ENCODE measurements at places on chromosomes 5 and 9.

- no peak for DNase-seq
Observed at GRCh38 chr5:124876983-124877382, 130.5 kb upstream of the ZNF608 start.

DNA sequence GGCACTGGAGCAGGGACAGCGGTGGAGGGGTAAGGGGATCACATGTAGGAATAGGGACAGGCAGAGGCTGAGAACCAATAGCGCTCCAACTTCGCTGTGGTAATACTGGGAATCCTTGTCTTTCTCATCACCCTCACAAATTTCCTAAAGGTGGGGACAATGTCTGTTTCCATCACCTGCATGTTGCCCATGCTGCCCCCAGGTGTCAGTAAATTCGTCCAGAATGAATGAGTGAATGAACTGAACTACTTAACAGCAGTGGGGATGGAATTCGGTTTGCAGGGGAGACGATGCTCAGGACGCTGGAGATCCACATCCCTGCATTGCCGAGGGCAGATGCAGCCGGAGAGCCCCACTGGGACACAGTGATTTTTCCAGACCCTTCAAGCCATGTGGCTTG, 129.9 kb downstream of the PDZD2 start:
- DNase-seq = no peak

DNA sequence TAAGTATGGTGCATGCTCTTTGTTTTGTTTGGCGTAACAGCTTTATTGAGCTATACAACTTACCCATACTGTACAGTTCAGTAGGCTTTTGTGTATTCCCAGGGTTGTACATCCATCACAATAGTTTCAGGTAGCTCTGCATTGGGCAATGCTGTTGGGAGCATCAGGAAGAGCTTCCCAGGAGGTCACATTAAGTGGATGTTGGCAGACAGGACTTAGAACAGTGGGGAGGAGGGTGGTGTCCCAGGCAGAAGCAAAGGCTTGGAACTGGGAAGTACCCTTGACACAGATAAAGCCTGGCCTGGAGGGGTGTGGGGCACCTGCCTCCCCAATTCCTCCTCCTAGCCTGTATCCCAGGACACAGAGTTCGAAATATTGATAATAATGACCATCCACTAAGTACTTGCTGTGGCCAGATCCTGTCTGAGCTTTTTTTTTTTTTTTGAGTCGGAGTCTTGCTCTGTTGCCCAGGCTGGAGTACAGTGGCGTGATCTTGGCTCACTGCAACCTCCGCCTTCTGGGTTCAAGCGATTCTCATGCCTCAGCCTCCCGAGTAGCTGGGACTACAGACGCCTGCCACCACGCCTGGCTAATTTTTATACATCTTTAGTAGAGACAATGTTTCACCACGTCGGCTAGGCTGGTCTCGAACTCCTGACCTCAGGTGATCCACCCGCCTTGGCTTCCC, 1.3 kb downstream of the BBLN start:
- DNase-seq = no peak

- DNase-seq = no peak
Observed at GRCh38 chr5:131019601-131020315, 145.3 kb downstream of the HINT1 start.

GRCh38 chr9:19620326-19620725, 168.5 kb downstream of the SLC24A2 start:
- no peak for DNase-seq

GRCh38 chr5:14193496-14193895, 50.4 kb downstream of the TRIO start:
- DNase-seq = no peak

DNA sequence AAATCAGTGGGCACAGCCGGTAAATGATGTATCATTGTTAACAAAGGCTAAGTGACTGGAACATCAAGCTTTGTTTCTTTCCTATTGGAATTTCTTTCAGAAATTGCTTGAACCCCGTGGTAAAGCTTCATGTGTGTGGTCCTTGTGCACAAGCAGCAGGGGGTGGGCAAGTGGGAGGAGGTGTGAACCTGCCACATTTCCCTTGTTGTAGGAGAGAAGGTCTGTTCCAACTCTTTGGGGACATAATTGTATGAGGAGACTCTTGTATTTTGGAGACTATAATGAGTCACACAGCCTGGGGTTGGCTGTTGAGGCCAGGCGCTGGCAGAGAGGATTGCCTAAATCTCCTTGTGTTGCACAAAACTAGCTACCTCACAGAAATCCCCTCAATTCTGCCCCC, 620.5 kb downstream of the IRX1 start:
- DNase-seq = no peak

DNA sequence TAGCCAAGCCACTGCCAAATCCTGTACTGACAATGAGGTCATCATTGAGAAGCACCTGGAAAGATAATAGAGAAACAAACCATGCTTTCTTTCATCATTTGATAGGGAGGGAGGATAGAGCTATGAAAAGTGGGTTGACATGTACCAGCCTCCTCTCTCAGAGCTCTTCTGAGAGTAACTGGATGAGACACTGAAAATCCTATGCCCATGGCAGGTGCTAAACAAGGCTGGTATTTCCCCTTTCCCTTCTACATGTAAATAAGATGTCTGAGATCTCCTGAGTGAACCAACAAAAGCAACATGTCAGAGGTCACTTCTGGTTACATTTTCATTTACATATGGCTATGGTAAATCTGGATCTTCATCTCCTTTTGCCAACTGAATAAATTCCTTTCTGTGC, 45.3 kb upstream of the TRAF1 start:
- no peak for DNase-seq

DNA sequence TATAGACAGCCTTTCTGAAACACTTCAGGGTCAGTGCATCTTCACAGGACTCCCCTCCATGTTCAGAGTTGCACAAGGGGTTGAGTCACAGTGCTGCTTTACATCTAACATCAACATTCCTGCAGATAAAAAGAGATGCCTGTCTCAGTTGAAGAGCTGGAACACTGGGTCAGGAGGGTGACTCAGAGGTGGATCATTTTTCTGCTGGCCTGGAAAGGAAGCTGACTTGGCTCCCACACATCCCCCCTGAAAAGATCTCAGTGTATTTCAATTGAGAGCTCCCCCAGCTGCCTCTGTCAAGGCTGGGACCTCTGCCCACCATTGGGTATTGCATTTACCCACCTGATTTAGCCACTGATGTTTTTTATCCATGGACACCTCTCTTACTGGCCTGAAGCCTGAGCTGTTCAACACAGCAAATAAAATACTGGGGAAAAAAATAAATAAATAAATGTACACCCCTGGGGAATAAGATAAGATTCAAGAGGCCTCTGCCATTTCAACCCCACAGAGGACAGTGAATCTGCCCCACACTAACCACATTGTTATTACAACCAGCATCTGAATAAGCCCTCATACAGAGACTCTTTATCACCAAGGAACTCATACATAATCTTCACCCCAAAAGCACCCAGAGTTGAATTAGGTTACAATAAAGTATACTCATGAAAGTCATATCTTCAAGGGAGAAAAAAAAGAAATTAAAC, 716.4 kb downstream of the SEMA5A start:
- DNase-seq = no peak

DNA sequence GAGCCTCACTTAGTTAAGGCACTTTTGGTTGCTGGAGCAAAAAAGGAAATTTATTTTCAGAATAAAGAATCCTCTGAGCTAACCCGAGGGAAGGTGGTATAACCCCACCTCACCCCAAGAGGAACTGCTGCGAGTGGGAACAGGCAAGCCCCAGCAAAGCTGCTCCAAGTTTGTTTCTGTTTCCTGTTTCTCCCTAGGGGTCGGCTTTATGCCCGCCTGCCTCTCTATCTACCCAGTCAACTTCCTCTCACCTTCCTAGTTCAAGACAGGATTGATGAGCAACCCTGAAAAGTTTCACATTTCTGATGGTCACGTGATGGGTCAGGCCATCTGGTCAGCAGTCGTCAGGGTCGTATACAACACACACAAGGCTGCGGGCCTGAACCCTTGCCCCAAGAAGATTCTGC, 31.1 kb downstream of the TRIO start:
- no peak for DNase-seq

DNA sequence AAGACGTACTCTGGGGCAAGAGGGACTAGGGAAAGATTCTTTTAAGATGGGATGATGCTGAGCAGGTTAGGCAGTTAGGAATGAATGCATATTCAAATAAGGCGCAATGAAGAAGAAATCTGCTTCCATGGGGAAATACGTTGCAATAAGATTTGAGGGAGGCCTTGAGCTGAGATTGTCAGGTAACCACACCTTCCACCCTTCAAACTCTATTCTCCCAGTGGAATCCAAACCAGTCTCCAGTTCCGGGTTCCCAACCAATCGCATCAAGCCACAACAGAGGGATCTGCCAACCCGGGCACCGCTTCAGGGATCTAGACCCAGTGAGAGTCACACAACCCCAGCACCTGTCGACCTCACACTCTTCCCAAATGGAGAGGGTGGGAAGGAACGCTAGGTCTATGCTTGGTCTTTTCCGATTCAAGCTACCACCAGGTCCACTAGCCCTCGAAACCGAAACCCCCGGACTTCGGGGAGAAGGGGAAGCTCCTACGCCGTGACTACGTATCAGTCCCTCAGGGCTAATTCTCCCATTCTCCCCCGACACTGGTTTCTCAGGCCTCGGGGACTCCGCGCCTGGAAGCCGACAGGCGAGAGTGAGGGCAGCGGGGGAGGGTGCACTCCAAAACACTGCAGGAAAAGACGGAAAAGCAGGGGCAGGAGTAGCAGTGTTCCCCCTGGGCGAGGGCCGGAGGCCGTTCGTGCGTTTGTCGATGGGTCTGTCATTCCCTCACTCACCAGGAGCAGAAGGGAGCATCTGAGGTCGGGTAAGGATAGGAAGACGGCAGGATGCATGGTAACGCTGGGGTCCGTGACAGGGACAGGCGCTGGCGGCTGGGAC, 534 bp downstream of the ERP44 start:
- no peak for DNase-seq

- no peak for DNase-seq
Observed at GRCh38 chr5:14773588-14773987, 98.0 kb downstream of the ANKH start.

- DNase-seq = no peak
Observed at GRCh38 chr5:89187883-89188465, 305.0 kb upstream of the MEF2C start.

DNA sequence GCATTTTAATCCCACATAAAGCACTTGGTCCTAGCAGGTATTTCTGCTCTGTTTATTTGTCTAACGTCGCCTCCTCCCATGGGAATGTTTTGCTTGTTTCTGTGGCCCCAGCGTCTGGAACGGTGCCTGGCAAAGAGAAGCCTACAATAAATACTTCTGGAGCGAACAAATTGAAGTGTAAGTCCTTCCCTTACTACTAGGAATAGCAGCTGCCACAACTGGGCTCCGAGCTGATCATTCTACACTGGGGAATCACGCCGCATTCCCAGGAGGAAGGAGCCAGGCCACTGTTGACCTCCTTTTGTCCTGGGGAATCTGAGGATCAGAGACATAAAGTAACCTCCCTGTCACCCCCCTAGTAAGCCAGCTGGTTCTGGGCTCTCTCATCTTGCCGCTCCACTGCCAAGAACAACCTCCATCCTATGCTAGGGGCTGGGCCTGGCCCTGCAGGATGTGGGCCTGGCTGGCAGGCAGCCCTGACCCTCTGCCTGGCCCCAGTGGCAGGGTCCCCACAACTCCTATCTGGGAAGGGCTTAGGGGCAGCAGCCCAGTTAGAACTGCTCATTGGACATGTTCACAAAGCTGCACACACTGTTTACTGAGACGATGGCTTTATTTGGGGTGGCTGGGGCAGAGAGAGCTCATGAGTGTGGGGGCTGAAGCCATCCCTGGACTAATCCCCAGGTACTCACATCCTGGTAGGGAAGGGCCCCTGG, 82.8 kb downstream of the GTF3C4 start:
- no peak for DNase-seq

- no peak for DNase-seq
Observed at GRCh38 chr5:78594610-78595457, 53.7 kb downstream of the LHFPL2 start.

Measured in AML-193 (cell line).